Liver (tissue), 10 donors: ENCODE measurements at places on chromosomes 7 and 10. TPM values are rescaled to one million over a fixed set of nuclear protein-coding genes. Genes with fewer than 3 reads are reported as not detected.

The C10orf53 gene
- not detected for polyA plus RNA-seq

The IDE gene
- polyA plus RNA-seq: 9.4 TPM

The OPN4 gene
- not detected for polyA plus RNA-seq

The SFXN4 gene
- polyA plus RNA-seq: 20.7 TPM

The IRF5 gene
- polyA plus RNA-seq: 4.6 TPM

The RBM20 gene
- not detected for polyA plus RNA-seq

The AFAP1L2 gene
- 0.53 TPM for polyA plus RNA-seq

The CPA4 gene
- polyA plus RNA-seq: 0.03 TPM

The ARID5B gene
- polyA plus RNA-seq: 6.4 TPM
